ENCODE measurements at places on chromosomes 5 and 9. TPM values are rescaled to one million over a fixed set of nuclear protein-coding genes. Genes with fewer than 3 reads are reported as not detected.

Gene SNCB
- total RNA-seq, result 0.77 TPM

Gene KCNT1
- not detected for total RNA-seq

Gene GAS1
- total RNA-seq, result 0.13 TPM

Gene PCDHB13
- total RNA-seq, result 1.0 TPM

Gene PCDHGC4
- total RNA-seq, result 0.57 TPM

Gene ADAMTS13
- total RNA-seq, result 3.4 TPM

Gene SELENOP
- total RNA-seq, result 1.6 TPM

DNA sequence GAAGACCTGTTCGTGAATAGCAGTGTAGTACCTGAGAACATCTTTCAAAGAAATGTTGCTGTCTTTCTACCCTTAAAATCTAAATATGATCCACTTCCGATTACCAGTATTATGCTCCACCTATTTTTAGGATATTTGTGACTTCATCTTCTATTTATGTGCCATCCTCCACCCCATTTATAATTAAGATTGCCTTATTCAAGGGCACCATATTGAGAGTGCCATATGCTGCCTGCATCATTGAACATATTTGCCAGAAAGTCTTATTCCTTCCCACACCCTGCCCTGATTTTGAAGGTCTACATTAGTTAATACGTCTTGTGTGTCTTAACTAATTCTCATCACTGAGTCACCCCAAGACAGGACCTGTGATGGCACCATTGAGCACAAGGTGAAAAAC lies 1076.7 kb downstream of the CDH12 start:
- no peak for DNase-seq

DNA sequence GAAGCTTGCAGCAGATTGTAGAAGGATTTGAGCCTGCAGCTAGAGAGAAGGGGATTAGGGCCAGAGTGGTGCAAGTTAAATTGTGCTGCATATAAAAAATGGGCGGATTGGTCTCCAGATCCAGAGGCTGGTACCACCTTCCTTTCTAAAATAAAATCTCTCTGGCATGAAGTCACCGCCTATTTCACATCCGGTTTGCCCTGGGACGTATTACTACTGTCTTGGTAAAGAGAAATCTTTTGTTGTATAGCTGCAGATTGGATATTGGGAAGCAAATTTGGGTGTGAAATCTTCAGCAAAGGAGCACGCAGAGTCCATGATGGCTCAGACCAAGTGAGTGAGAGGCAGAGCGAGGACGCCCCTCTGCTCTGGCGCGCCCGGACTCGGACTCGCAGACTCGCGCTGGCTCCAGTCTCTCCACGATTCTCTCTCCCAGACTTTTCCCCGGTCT lies at the start of gene GABRA1:
Gene GABRA1, plus strand, starts transcription at position 180 of the 451 bp plus-strand sequence. CDS start 2,691 bp downstream, outside the sequence.
- DNase-seq, result no peak

DNA sequence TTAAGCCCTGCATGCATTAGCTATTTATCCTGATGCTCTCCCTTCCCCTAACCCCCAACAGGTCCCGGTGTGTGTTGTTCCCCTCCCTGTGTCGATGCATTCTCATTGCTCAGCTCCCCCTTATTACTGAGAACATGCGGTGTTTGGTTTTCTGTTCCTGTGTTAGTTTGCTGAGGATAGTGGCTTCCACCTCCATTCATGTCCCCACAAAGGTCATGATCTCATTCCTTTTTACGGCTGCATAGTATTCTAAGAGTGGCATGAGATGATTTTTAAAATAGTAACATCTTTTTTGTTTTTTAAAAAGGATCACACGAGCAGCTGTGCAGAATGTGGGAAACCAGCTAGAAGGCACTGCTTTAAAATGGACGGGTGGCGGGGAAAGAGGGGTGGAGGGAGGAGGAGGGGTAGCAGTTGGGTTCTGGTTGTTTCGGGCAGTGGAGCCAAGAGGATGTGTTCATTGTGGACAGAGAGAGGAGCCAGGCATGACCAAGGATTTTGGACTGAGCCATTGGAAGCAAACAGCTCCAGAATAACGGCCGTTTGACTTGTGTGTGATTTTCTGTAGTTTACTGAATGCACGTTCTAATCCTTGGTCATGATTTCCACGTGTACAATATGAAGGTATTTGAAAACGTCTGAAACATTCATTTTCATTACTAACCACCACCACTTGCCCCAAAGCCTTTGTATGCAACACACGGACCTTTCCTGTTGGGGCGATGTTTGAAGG lies 1.7 kb upstream of the TENT4A start:
- no peak for DNase-seq

- no peak for DNase-seq
Observed at GRCh38 chr5:139794067-139794846, 1.4 kb upstream of the PSD2 start.

DNA sequence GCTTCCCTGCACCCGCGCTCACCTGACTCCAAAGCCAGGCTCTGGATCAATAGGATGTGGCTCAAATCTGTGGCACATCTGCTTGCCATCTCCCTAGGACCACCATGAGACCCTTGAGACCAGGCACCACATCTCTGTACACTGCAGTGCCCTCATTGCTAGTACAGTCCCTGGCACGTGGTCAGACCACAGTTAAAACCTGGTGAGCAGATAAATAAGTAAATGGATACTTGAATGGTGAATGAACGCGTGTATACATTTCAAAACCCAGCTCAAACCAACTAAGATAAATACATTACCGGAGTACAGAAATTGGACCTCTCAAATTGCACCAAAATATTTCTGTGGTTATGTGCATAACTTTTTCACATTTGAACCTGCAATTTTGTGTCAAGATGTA lies 221.2 kb upstream of the IRX4 start:
- no peak for DNase-seq

GRCh38 chr9:136543830-136544547 lies 1.9 kb downstream of the NOTCH1 start:
- no peak for DNase-seq

DNA sequence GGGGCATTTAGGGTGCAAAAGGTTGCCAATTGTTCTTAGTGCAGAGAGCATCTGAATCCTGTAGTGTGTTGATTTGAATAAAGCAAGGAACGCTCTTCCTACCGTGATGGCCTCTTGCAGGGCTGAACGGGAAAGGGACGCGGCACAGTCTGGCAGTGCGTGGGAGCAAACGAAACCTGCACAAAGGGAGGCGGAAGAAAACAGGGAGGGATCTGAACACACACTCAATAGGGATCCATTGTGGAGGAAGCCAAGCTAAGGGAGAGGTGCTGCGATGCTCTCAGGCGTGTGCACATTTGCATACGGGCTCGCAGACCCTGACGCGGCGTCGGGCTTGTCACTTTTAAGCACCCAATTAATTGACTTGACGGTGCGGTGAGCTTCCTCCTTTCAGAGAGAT lies 414.0 kb upstream of the IRX1 start:
- DNase-seq, result no peak

DNA sequence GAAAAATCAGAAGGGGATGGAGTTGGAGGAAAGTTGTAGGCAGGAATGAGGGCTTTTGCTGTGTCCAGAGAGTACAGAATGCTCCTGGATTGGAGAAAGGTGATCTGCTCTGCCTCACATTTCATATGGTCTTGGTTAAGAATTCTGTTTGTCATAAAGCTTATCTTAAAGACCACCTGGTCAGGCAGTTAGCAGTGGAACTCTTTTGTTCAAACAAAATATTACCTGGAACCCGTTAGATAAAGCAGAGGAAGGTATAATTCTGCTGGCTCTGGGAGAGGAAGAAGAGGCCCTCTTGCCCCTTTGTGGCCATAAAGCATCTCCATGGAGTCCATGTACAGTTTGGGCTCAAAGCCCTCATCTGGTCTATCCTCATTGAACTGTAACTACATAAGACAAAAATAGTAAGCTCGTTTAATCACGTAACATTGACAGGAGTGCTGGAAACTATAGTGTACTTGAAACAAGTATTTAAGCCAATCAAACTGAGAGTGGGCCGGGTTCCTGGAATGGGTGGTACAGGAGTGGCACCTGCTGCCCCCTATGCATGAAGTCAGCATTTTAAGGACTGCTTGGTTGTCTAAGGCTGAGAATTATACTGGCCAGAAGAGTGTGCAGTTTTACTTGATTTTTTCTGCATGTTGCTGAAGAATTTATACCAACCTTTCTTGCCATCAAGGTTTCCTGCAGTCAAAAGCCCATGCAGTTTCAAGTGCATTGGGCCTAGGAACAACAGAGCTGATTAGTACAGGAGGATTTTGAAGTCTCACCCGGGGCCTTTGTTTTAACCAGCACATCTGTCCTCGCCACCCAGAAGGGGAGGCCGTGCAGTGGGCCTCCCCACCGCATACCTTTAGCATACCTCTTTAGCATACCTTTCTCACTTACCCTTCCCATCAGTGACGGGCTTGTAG lies 39.9 kb downstream of the STXBP1 start:
- no peak for DNase-seq

DNA sequence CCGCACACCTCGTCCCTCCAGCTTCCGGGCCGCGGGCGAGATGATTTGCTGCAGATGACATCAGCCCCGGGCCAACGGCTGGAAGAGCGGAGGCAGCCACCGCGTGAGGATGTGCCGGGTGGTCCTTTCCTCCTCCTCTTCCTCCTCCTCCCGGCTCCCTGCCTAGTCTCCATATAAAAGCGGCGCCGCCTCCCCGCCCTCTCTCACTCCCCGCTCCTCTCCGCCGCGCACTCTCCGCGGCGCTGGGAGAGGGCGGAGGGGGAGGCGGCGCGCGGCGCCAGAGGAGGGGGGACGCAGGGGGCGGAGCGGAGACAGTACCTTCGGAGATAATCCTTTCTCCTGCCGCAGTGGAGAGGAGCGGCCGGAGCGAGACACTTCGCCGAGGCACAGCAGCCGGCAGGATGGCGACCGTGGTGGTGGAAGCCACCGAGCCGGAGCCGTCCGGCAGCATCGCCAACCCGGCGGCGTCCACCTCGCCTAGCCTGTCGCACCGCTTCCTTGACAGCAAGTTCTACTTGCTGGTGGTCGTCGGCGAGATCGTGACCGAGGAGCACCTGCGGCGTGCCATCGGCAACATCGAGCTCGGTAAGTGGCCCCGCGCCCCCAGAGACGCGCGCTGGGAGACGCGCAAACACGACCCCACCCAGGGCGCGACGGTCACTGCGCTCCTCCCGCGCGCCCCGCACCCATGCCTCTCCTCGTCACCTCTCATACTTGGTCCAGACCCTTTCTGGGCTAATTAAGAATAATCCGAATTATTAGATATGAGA lies at the start of gene MAP1B:
Gene MAP1B, plus strand, starts transcription at position 345 of the 770 bp plus-strand sequence. Its CDS starts 57 bp downstream, at position 402.
- DNase-seq, result no peak

DNA sequence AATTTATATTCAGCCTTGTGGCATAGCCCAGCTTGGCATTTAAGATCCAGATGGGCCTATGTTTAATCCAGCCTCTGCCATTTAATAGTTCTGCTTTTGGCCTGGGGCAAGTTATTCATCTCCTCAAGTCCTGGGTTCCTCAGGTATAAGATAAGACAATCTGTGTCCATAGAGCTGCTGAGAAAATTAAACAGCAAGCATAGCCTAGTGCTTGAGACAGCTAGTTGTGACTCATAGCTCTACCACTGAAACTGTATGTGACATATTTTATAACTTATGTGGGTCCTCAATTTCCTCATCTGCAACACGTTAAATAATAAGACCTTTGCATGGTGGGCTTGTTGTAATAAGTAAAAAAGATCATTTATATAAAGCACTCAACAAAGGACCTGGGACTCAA lies 53.3 kb upstream of the ATP10B start:
- DNase-seq, result no peak

DNA sequence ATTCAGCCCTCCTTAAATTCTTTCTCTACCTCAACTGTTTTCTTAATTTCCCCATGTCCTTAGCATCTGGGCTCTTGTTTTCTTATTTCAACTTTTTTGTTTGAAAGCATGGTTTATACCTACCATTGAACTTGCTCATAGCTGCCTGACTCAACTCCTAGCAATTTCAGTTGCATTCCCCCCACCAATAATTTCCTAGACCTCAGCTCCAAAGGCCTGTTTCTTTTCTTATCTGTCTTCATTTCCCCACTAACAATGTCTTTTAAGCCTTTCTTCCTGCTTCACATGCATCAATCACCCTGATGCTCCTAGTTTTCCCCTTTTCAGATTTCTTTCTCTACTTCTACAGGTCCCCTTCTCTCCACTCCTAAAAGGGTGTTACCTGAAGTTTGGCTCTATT lies 129.7 kb upstream of the PDE4D start:
- no peak for DNase-seq

DNA sequence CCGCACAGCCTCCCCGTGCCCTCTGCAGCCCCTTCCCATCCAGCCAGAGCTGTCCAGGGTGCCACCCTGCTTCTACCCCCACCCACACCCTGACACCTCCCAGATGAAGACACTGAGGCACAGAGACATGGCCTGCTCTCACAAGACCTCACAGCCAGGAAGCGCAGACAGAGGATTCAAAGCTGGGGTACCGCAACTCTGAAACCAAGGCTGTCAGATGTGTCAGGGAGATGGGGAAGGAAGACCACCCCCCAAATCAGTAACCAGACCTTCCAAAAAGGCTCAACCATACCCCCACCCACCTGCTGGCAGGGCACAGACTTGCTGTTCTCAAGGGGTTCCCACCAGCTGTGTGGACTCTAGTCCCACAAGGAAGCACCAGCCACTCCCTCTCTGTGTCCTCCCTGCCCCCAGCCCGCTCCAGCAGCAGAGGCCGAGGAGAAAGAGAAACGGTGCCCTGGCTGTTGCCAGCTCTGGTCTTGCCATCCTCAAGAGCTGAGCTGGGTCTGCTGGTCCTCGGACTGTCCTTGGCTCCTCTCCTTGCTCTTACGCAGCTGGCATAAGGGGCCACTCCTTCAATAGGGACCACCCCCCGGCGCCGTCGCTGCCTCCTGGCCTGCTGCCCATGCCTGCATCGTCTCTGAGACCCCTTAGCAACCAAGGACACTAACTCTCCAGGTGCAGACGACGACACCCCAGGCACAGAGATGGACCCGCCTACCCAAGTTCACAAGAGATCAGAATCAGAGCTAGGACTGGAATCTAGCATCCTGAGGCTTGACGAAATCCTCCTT lies 699 bp downstream of the AKNA start:
- DNase-seq, result no peak

DNA sequence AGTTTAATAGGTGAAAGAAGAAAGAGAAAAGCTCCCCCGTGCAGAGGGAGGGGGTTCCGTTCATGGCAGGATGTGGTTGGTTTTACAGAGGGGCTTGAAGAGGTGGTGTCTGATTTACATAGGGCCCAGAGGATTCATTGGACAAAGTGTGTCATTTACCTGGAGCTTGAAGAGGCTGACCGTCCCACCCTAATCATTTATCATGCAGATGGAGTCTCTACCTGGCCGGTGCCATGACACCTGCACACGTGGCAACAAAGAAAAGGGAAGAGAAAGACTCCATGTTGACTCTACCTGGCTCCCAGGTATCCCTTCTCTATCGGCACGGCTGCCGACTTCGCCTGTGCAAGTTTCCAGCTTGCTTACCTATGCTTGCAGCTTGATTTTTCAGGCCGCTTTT lies 35.3 kb upstream of the PRRC2B start:
- no peak for DNase-seq

DNA sequence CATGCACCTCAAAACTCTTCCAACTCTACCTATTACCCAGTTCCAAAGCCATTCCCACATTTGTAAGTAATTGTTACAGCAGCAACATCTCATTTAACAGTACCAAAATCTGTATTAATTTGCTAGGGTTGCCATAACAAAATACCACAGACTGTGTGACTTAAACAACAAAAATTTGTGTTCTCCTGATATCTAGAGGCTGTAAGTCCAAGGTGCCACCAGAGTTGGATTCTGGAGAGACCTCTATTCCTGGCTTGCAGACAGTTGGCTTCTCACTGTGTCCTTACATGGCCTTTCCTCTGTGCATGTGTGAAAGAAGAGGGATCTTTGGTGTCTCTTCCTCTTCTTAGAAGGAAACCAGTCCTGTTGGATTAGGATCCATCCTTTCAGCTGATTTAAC lies 203.8 kb upstream of the PIK3R1 start:
- DNase-seq, result no peak

GRCh38 chr5:163807781-163808180 lies 302.4 kb downstream of the MAT2B start:
- DNase-seq, result no peak

Data from Panc1 (cell line).